ENCODE measurements at places on chromosomes 5 and 9. TPM values are rescaled to one million over a fixed set of nuclear protein-coding genes. Genes with fewer than 3 reads are reported as not detected.

- DNase-seq, result no peak
Measured at GRCh38 chr9:297104-297972, 82.7 kb downstream of the DOCK8 start.

- no peak for DNase-seq
Measured at GRCh38 chr5:158549311-158549710, 550.4 kb downstream of the EBF1 start.

DNA sequence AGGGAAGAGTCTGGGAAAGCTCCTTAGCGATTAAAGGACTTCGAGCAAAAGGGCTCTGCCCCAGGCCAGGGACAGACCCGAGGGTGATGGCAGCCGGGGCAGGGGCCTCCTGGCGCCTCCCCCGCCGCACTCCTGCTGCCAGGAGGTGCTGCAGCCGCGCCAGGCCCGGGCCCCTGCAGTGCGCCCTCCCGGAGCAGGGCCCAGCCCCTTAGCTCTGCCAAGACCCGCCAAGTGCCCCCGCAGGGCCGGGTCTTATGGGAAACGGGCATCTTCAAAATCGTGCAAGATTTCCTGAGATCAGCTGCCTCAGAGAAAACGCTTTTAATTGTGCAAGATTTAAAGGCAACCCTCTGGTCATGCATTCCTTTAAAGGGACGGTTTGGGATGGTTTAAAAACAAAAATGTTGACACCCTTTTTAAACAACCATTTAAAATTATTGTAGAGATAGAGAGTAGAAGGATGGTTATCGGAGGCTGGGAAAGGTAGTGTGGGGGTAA lies 52.4 kb downstream of the CDC14B start:
- DNase-seq, result no peak

- no peak for DNase-seq
Measured at GRCh38 chr5:55385846-55386245, 78.1 kb downstream of the MTREX start.

GRCh38 chr9:122209451-122209850 lies 19.3 kb downstream of the LHX6 start:
- no peak for DNase-seq

GRCh38 chr5:143002459-143003327 lies 232.5 kb downstream of the ARHGAP26 start:
- peak; percentile 67 for DNase-seq

DNA sequence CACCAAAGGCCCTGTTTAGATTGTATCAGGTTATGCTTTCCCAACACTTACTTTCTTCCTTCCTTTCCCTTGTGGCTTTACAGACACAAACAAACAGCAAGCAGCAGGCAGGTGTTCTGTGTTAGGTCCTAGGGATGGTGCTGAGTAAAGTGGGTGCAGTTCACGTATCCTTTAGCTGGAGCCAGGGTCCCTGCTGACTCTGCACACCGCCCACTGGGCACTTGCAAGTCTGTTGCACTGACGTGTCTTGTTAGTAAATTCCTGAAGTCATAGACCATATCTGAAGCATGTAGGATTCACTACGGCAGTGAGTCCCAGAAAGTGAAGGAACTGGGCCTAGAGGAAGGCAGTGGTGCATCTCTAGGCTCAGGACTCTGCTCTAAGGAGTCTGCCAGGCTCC lies 96.5 kb downstream of the DAPK1 start:
- DNase-seq, result no peak

- DNase-seq, result no peak
Measured at GRCh38 chr5:106600803-106601202, 1069.9 kb downstream of the EFNA5 start.

Gene TAF11L5
- not detected for polyA plus RNA-seq

Gene PCDHB2
- polyA plus RNA-seq, result 11.9 TPM

Gene GABRA6
- not detected for polyA plus RNA-seq

Gene ABCA1
- 17.2 TPM for polyA plus RNA-seq

Gene PURA
- polyA plus RNA-seq, result 8.1 TPM

Gene DMRTA1
- 2.3 TPM for polyA plus RNA-seq

Gene TEK
- polyA plus RNA-seq, result 55.7 TPM
